Stimulated activated naive CD8-positive, alpha-beta T cell treated with anti-CD3 and anti-CD28 coated beads, Interleukin-15, Interleukin-2, amounts not matched to agents 100 U/mL and 50 U/mL, for 24 hours (primary cell): ENCODE measurements at places on chromosomes 2 and 18.

- no peak for DNase-seq
Observed at GRCh38 chr18:35190948-35191697, 49.7 kb upstream of the ZNF397 start.

DNA sequence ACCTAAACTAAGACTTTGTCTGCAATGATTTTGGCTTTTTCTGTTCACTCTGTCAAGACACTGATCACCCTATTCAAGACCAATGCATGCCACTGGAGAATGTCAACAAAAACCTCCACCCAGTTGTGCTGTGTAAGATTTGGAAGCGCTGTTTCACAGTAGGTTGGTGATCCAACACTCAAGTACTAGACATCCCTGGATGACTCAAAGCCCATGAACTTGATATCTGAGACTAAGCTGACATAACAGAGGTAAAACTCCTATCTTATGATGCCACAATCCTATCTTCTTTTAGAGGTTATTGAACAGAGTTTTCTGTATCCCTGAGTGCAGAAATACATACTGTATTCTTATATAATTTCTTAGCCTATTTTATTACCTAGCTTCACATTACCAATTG is 251.3 kb upstream of the ETAA1 start:
- DNase-seq = no peak

DNA sequence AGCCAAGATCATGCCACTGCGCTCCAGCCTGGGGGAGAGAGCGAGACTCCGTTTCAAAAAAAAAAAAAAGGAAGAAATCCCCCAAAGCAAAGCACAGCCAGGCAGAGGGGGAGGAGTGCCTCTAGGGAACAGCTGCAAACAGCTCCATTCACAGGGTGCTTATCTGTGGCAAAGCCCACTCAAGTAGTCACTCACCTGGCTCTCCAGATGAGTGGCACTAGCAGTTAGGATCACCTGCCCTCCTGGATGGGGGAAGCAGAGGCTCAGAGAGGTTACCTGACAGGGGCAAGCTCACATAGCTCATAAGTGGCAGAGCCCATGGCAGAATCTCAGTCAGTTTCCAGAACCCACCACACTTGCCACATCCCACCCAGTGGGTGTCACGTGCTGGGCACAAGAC is 30.3 kb downstream of the TFCP2L1 start:
- no peak for DNase-seq

DNA sequence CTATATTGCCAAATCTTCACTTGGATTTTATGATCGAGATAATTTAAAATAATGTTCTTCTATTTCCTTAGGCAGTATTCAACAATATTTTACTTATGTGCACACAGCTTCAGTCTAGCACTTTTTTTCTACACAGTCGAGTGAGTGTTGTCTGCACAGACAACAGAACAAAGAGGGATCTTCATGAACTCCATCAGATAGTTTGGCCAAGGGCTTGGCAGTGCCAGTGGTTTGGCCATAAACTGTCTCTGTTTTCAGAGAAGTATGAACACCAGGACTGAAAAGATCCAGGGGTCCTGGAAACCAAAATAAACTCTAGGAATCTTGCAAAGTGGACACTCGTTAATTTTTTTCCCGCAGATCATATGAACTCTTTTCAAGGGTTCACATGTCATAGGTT is 547.3 kb downstream of the PLCL1 start:
- DNase-seq = no peak

GRCh38 chr2:21607572-21607971 is 483.8 kb downstream of the TDRD15 start:
- no peak for DNase-seq
